ENCODE measurements at places on chromosomes 6 and 20.

DNA sequence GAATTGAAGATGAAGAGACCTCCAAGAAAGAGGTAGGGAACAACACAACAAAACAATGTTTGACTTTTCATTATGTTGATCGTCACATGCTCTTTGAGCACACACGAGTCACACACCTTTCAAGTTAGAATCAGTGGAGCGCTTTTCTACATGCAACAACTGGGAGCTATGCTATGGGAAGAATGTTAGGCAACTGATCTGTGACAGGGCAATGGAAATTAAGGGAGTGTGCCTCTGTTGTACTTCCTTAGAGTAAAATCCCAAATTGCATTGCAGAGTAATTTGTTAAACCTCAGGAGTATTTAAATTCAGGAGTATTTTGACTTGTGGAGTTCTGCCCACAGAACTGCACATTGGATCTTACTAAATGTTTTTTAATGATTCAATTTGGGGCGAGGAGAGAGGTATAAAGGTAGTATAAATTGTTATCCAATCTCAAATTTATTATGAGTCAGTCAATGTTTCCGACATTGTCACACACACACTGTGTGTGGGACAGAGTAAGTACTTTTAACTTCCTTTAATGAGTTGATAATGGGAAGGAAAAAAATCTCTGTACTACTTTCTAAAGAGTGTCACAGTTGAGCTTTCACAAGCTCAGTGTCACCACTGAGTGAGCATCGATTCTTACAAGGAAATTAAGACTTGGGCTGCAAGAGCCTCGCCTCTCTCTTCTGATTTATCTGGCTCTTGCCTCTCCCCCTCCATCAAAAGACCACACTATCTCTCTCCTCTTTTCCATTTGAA is 10.7 kb downstream of the GNAS start:
- no peak for DNase-seq

- no peak for DNase-seq
Observed at GRCh38 chr6:3771407-3772011, 20.0 kb upstream of the PXDC1 start.

- no peak for DNase-seq
Observed at GRCh38 chr6:24829657-24830056, 30.9 kb upstream of the ARMH2 start.

GRCh38 chr6:13428583-13429405 is 58.6 kb downstream of the GFOD1 start:
- DNase-seq = peak; percentile 61

DNA sequence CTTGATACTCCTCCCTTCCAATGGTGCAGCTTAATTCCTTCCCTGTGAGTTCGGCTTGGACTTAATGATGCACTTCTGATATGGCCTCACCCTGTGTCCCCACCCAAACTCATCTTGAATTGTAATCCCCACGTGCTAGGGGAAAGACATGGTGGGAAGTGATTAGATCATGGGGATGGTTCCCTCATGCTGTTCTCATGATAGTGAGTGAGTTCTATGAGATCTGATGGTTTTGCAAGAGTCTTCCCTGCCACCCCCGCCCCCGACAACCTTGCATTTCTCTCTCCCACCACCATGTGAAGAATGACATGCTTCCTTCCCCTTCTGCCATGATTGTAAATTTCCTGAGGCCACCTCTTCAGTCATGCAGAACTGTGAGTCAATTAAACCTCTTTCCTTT is 50.3 kb upstream of the HLA-G start:
- DNase-seq = no peak

- DNase-seq = no peak
Observed at GRCh38 chr6:558089-558488, 98.8 kb downstream of the HUS1B start.

GRCh38 chr6:151704383-151704782 is 103.1 kb upstream of the ESR1 start:
- peak; percentile 66 for DNase-seq

DNA sequence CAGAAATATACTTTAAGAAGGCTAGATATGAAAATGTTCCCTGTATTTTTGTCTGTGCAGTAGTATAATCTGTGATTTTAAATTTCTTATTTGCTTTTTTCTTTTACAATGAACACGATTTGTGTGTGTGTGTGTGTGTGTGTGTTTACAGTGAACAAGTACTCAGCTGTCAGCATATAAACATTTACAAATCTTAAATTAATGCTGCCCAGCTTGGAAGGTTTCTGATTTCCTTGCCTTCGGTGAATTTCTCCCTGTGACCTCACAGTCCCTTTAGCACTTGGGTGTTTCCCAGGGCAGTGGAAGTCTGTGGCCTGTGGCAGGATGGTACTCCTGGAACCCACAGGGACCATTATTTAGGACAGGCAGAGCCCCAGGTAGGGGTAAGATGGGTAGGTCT is 37.6 kb downstream of the TXLNB start:
- no peak for DNase-seq

DNA sequence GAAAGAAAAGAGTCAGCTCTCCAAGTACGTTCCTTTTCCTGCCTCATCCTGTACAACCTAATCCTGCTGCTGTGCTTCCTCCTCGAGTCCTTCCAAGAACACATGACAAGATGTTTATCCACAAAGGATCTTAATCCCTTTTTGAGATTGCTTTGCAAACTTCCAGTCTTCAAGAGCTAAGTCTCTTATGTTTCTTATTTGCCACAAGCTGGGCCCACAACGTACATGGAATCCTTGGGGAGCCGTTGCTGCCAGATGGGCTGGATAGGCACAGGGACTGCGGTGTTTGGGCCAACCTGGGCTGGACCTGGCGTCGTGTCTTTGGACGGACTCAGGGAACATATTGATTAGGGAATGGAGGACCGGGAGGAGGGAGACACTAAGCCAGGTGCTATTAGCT is 79.7 kb upstream of the AFDN start:
- no peak for DNase-seq

- peak; percentile 34 for DNase-seq
Observed at GRCh38 chr20:5674176-5674660, 76.0 kb upstream of the SHLD1 start.

DNA sequence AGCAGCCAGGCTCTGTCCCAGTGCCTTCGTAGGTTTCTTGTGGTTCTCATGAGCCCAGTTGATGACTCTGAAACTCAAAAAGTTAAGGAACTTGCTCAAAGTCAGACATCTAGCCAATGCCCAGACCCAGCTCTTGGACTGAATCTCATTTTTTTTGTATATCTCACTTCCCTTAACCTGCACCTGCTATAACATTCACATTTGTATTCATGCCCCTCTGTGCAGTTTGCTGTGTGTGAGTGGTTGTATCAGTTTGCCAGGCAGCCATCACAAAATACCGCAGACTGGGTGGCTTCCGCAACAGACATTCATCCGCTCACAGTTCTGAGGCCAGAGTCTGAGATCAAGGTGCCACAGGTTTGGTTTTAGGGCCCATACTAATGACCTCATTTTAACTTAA is 49.9 kb downstream of the IPCEF1 start:
- DNase-seq = no peak

DNA sequence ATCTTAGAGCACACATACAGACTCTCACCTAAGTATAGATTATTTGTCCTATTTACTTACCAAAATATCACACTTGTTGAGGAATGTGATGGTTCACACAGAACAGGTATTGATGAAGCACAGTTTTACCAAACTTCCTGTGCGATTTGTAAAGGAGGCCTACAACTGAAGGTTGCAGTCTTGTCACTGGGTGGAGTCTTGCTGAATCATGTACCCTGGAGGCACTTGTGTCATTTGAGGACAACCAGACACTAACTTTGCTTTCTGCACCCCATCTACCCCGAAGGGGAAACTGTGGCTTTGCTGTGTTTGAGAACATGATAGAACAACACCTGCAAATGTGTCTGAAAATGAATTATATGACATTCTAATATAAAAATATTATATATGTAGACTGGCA is 32.4 kb upstream of the HINT3 start:
- no peak for DNase-seq

GRCh38 chr20:710780-711450 is 35.3 kb upstream of the SCRT2 start:
- no peak for DNase-seq

DNA sequence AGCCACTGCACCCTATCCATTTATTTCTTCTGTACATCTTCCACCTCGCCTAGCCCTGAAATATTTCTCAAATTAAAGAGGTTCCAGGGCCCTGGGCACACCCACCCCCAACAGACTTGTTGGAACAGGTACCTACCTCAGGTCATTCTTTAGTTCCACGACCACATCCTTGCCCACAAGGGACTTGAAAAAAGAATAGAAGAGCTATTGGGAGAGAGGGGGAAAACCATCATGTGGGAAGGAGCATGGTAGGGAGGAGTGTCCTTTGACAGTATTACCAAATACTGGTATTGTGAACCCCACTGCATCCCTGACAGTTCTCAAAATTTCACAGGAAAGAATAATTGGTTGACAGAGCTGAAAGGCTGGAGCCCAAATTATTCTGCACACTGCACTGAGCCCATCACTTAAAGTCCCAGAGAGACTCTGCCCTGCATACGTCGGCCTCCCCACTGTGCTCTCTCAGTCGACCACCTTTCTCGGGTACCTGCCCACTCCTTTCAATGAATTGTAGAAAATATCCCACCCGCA is 762 bp downstream of the LSM2 start:
- no peak for DNase-seq

Measured in activated CD4-positive, alpha-beta T cell treated with anti-CD3 and anti-CD28 coated beads, Interleukin-2, amount 50 U/mL, for 48 hours (primary cell).